ENCODE measurements at places on chromosomes 1 and 21.

GRCh38 chr21:18622383-18622782, 218.8 kb upstream of the TMPRSS15 start:
- no peak for DNase-seq

DNA sequence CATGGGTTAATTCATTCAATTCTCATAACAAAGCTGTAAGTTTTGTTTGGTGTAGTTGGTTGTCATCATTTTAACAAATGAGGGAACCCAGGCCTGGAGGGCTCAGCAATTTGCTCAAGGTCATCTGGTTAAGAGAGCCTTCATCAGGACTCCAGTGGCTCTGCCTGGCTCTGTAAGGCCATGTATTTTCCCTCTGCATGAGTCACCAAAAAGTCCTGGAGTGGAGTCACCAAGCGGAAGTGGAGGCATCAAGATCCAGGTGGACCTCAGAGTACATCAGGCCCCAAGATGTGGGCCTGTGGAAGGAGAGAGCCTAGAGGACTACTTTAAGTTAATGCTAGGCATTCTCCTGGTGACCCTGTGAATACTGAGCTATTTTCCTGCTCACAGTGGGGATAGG, 30.0 kb upstream of the RBM15 start:
- no peak for DNase-seq

DNA sequence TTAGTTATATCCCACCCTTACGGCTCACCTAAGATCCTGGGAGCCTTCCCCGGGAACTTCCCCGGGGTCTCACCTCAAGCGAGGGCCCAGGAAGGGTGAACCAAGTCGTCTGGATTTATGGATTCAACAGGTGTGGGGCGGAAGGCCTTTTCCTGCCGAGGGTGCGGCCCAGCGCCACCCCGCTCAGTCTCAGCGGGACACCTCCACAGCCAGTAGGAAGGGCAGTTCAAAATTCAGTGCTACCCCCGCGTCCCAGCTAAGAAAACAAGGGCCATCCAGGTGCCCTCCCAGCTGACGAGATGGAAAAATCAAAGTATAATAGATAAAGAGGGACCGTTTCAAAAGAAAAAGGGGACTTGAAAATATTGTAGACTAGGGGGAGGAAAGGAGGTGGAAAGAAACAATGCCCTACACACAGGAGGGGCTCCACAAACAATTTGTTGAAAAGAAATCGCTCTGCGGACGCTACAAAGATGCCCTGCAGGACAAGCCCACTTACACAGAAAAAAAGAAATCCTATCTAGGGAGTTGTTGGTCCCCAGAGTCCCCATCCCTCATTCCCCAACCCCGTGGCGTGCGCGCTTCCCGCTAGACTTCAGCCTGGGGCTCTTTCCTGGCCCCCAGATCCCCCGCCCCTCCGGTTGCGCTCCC, 1.3 kb downstream of the SLC2A1 start:
- DNase-seq, result no peak

GRCh38 chr21:15027056-15027455, 37.7 kb downstream of the NRIP1 start:
- DNase-seq, result no peak

- no peak for DNase-seq
Measured at GRCh38 chr1:160806109-160806665, 10.2 kb downstream of the LY9 start.

DNA sequence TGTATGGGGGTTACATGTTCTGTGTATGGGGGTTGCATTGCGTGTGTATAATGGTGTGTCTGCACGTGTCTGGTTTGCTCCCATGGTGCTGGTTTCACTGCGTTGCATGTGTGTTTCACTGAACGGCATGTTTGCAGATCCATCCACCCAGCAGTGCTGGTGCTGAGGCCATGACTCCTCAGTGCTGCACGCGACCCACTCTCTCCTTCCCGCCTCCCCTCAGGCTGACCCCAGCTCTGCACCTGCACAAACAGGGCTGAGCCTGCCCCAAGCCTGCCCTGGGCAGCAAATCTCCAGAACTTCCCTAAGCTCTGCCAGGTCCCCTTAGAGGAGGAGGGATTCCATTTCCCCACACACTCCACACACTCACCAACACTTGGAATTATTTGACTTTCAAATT, 18.7 kb downstream of the ACTRT2 start:
- DNase-seq, result no peak

All from NCI-H1417 treated with DMSO at 0.1 percent for 48 hours (cell line).